ENCODE measurements at places on chromosomes 13 and 19.

GRCh38 chr13:97003071-97003470, 8.8 kb upstream of the OXGR1 start:
- DNase-seq, result no peak

GRCh38 chr13:80716610-80717081, 375.7 kb upstream of the SPRY2 start:
- peak; percentile 33 for DNase-seq

- DNase-seq, result no peak
These were observed 3.2 kb downstream of the CCDC122 start for GRCh38 chr13:43876366-43876765.

- DNase-seq, result peak; percentile 45
These were observed 7.2 kb downstream of the RNU6-9 start for GRCh38 chr19:900302-901111.

GRCh38 chr13:66102864-66103263, 1127.3 kb downstream of the PCDH9 start:
- no peak for DNase-seq

- DNase-seq, result peak; percentile 34
These were observed 84.8 kb downstream of the SIPA1L3 start for GRCh38 chr19:37991841-37992248.

DNA sequence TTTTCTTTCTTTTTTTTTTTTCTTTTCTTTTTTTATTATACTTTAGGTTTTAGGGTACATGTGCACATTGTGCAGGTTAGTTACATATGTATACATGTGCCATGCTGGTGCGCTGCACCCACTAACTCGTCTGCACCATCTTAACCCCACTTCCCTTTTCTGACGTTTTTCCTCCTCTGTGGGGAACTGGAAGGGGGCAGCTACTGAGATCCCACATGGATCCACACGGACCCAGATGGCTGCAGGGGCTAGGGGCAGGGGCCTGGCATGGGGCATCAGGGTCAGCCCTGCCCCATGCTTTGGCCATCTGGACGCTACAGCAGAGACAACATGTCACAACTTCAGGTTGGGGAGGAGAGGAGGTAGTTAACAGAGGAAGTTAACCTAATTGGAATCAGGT, 54.3 kb downstream of the RUBCNL start:
- no peak for DNase-seq

GRCh38 chr13:45374917-45375316, 33.9 kb upstream of the TPT1 start:
- DNase-seq, result no peak

GRCh38 chr13:102993348-102993747, 72.9 kb downstream of the SLC10A2 start:
- no peak for DNase-seq

DNA sequence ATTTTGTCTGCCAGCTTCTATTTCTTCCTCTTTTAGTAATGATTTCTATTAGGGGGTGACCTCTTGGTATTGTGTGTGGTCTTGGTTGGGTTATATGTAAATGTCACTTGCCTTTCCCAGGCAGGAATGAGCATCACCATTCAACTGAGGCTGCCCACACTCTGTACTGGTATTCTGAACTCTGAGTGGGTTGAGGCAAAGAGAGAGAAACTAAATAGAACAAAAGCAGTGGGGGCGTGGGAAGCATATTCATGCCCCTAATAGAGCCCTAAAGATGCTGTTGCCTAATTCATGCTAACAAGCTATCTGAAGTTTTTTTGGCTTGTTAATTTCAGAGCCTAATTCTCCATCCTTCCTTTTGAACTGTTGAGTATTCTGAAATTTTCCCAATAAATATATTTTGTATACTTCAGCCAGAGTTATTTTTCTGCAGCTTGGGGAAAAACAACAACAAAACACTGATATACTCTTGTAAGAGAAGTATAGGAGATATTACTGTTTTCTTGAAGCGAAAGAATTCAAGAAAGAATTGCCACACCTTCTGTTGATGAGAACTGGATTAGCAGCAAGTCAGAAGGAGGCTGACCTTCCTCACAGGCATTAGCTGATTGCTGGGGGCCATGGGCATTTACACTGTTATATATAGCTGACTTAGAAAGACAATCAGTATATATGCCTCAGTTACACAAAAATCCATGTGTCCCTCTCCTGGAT, 315.8 kb upstream of the KLF12 start:
- DNase-seq, result no peak

DNA sequence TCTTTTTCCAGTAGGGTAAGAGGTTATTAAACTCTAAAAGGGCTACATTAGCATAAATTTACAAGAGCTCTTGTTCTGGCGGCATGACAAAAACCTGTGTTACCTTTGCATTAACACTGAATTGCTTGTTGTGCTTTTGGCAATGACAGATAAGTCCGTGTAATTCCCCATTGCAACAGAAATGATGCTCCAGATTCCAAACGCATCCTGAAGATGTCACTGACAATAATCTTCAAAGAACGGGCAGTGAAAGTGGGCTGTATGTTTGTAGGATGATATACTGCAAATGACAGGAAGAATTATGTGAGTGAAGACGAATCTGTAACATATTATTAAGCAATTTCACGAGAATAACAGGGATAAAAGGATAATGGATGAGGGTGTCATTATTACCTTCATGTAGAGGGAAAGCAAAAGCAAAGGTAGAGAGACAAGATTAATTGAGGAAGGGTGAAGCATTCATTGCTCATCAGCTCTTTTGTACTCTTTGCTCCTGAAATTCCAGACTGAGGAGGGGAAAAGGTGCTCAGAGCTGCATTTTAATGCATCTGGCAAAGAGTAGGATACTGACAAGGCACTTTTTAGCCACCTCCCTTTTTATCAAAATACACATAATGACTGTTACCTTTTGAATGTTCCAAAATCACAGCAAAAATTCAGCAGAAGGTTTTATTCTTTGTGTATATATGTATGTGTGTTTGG, 38.5 kb upstream of the MAB21L1 start:
- DNase-seq, result no peak

- peak; percentile 61 for DNase-seq
These were observed 46.8 kb downstream of the LATS2 start for GRCh38 chr13:21014502-21015170.

- DNase-seq, result no peak
These were observed 69.1 kb downstream of the TNFSF11 start for GRCh38 chr13:42643076-42643475.

DNA sequence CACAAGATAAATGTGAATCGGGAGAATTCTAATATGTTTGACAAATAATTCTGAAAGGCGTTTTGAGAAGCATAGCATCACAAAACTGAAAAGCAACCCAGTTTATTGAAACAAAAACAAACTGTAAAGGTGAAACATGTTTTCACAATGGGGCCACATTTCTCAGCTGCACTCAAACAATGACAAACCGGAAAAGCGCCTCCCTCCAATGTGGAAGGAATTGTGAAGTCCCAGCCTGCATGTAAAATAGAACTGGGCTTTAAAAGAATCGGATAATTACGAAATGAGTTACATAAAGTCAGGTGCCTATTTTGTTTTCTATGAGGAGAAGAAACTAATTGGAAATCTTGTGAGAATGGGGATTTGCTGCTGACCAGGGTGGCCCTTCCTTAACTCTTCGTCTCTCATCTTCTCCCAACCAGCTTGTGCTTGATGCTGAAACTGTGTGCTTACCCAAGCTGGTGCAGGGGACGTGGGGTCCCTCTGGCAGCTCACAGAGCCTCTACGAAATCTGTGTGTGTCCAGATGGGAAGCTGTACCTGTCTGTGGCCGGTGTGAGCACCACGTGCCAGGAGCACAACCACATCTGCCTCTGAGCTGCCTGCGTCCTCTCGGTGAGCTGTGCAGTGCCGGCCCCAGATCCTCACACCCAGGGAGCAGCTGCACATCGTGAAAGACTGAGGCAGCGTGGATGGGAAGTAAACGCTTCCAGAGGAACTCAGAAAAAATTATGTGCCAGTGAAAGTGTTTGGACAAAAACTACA, 109.4 kb downstream of the SACS start:
- peak; percentile 58 for DNase-seq

DNA sequence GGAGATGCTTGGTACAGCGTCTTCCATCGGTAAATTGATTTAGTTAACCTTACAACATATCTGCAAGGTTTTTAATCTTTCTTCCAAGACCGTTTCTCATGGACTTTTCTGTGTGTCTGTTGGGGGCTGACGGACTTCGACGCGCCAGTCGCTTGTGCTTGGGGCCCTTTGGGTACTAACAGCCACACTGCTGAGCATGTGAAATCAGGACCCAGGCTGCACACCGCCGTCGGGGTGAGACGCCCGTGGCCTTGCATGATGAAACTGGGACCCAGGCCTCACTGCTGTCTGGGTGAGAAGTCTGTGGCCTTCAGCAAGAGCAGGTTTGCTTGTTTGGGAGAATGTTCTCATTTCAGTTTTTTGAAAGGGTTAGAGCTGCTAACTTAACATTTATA, 9.8 kb downstream of the ATP4B start:
- DNase-seq, result no peak

DNA sequence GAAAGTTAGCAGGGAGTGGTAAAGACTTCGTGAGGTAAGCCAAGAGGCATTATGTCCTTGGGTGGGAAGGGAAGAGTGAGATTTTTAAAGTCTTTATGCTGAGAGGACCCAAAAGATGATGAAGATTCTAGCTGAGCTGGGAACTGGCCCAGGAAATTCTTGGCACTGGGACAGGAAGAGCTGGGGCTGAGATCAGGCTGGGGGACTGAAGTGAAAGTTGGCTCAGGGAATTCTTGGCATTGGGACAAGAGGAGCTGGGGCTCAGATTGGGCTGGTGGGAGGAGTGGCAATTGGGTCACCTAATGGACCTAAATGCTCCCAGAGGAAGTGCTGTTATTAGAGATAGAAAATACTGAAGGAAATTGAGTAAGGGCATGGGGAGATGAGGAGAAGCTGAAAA, 8.8 kb downstream of the SCEL start:
- DNase-seq, result no peak

GRCh38 chr13:46881621-46882020, 15.2 kb downstream of the HTR2A start:
- DNase-seq, result no peak

DNA sequence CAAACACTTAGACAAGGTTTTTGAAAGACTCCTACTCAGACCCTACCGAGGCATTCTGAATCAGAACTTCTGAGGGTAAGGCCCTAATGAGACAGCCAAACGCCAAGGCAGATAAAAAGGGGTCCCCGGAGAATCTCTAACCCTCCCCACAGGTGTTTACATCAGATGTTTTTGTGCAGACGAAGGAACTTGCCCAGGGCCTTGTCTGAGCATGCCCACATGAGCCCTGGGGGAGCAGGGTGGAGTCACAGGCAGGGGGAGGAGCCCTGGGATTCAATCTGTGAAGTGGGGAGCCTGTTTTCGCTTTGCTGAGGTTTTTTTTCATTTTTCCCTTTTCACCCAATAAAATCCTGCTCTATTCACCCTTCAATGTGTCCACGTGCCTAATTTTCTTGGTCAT, 61.6 kb upstream of the MED4 start:
- DNase-seq, result peak; percentile 27

DNA sequence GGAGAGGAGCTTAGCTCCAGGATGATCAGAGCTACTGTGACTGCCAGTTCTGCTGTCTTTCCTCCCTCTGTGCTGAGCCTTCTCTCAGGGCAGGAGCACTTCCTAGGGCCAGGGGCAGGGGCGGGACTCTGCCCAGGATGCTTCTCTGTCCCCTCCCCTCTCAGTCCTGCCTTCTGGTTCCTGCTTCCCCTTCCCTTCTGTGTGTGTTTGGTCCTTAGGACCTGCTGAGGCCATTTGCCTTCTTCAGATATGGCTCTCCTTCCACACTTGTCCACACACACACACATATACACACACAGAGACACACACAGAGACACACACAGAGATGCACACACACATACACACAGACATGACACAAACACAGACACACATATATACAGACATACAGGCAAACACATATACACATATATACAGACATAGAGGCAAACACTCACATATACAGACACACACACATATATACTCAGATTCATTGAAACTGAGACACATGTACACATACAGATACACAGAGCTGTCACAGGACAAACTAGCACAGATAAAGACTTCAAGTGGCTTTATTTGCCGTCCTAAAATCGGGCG, 22.0 kb upstream of the CD177 start:
- DNase-seq, result no peak

- no peak for DNase-seq
These were observed 74.7 kb downstream of the MUC16 start for GRCh38 chr19:8935460-8935859.

GRCh38 chr13:31042481-31043165, 110.2 kb downstream of the TEX26 start:
- DNase-seq, result no peak
